Stimulated activated CD8-positive, alpha-beta memory T cell treated with anti-CD3 and anti-CD28 coated beads, Interleukin-4, amount 100 ng/mL, for 1 hour (primary cell): ENCODE measurements at places on chromosomes 12 and 14.

GRCh38 chr12:132364348-132364902 is 35.0 kb upstream of the GALNT9 start:
- DNase-seq = no peak

- DNase-seq = no peak
Observed at GRCh38 chr14:41313196-41313595, 293.5 kb upstream of the LRFN5 start.

DNA sequence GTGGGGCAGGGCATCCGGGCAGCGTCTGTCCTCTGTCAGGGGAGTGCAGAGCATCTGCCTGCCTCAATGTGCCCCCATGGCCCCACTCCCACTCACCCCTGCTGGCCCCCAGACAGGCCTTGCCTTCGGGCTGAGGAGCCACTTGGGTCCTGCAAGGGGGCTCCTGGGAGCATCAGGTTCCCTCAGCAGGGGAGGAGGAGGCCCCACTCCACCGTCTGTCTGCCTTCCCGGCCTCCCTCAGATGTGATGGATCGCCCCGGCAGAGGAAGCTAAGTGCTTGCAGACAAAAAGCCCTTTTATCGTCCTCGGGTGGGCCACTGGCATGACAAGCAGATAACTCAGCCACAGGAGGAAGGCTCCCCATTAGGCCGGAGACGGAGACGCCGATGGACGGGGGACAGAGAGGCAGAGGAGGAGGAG is 35.1 kb downstream of the NCOR2 start:
- DNase-seq = no peak

DNA sequence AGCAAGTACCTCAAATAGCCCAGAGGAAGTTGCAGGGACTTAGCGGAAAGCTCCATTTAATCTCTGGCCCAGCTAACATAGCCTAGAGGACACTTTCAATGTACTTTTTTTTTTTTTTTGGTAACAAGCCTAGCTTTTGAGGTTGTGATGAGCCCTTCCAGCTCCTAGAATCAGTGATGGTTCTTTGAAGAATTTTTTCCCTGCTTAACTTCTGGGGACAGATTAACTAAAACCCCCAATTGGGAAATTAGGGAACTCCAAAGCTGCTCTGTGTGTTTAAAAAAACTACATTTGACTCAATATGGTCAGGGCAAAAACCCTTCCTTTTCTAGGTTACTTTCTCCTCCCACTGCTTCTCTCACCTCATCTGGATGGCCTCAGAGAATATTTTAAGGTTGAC is 23.9 kb upstream of the ITGA5 start:
- no peak for DNase-seq

DNA sequence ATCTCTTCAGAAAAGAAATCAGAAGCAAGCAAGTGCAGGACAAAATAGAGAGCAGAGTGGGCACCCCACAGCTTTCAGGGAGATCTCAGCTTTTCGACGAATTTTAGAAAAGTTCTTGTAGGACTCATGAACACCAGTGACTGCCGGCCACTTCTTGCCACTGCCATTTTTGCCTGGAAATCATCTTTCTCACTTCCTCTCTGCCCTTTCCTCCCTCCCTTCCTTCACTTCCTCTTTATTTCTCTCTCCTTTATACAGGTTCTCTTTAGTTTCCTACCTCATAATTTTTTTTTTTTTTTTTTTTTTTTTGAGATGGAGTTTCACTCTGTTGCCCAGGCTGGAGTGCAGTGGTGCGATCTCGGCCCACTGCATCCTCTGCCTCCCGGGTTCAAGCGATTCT is 185.6 kb downstream of the APAF1 start:
- DNase-seq = no peak

GRCh38 chr14:49931523-49931922 is 38.6 kb downstream of the ARF6 start:
- no peak for DNase-seq

DNA sequence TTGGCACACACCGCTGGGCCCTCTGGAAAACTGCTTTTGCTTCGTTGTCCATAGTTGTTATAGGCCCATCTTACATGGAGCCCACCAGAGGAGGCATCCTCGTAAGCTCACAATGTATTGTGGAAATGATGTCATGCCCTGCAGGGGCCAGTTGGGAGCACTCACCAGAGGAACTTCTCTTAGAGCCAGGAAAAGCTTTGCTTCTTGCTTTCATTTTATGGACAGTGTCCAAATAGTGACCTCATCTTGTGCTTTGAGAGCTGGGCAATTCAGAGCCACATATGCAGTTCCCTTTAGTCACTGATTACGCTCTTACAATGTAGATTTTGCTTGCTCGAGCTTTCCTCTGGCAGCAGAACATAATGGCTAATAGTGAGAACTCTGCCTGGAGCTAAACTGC is 275.6 kb downstream of the AACS start:
- no peak for DNase-seq

GRCh38 chr12:3694673-3695072 is 58.2 kb downstream of the CRACR2A start:
- no peak for DNase-seq

GRCh38 chr12:112524269-112524668 is 105.5 kb downstream of the PTPN11 start:
- no peak for DNase-seq

- DNase-seq = no peak
Observed at GRCh38 chr14:42111355-42111754, 504.7 kb downstream of the LRFN5 start.

- DNase-seq = no peak
Observed at GRCh38 chr12:106315523-106315922, 13.0 kb downstream of the TCP11L2 start.

GRCh38 chr12:6546016-6546415 is 9.8 kb downstream of the IFFO1 start:
- DNase-seq = no peak

- DNase-seq = no peak
Observed at GRCh38 chr12:100955139-100955538, 160.6 kb downstream of the ANO4 start.

- DNase-seq = no peak
Observed at GRCh38 chr12:94254270-94254669, 105.9 kb downstream of the PLXNC1 start.

DNA sequence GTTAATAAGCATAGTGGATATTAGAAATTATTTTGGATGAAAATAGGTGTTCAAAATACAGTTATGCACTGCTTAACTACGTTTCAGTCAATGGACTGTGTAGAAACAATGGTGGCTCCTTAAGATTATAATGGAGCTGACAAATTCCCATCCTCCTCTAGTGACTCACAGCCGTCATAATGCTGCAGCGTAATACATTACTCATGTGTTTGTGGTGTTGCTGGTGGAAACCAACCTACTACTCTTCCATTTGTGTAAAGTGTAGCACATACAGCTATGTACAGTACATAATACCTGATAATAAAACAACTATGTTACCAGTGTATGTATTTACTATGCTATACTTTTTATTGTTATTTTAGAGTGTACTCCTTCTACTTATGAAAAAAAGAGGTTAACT is 111.2 kb upstream of the TMCC3 start:
- DNase-seq = no peak

- no peak for DNase-seq
Observed at GRCh38 chr14:48333221-48333920, 658.0 kb upstream of the MDGA2 start.

- DNase-seq = no peak
Observed at GRCh38 chr12:29728030-29728429, 55.7 kb downstream of the TMTC1 start.

DNA sequence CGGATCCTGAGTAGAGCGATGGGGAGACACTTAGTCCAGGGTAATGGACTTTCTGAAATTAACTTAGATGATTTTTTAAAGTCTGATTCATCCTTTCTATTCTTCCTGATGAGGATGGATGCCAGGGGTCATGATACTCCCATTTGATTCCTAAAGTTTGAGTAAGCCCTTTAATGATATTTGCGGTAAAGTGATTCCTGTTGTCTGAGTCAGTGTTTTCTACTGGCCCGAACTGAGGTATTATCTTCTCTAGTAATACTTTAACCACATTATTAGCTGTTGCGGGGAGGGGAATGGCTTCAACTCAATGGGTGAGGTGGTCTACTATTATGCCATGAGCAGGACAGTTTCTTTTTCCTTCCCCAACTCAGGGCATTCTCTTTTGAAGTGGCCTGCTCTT is 111.6 kb downstream of the RIN3 start:
- DNase-seq = no peak

- DNase-seq = no peak
Observed at GRCh38 chr12:28026701-28027100, 54.2 kb upstream of the PTHLH start.

DNA sequence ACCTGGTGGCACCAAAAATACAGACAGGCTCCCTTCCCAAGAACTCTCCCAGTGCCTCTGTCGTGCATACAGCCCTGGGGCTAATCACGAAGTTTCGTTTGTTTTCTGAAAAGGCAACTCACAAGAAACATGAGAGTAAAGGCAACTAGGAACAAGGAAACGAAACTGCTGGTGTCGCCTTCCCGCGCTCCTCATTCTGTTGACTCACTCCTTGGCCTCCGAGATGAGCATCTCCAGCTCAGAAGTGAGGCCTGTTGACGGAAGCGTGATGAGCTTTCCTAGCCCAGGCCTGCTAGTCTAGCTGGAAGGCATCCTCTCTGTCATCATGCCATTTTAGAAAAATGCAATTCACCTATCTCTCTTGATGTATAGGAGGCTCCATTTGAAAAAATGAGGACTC is 50.5 kb downstream of the TTC9 start:
- no peak for DNase-seq

DNA sequence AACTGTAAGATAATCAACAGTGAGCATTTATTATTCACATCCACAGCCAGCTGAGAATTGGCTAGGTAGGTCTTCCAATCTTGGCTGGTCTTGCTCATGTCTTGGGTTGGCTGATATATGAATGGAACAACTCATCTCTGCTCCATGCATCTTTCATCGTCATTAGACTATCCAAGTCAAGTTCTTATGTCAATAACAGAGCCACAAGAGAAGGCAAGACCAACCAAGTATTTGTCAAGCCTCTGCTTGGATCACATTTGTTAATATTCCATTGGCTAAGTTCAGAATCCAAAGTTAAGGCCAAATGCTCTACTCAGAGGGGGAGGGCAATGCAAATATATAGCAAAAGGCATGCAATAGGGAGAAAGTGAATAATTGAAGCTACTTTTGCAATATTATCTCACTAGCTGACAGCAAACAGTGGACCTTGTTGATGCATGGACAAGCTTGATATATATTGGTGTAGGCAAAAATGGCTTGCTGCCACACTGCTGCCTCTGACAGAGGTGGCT is 53.1 kb downstream of the WASHC3 start:
- DNase-seq = no peak

- no peak for DNase-seq
Observed at GRCh38 chr14:52365071-52365470, 51.0 kb downstream of the PTGER2 start.

DNA sequence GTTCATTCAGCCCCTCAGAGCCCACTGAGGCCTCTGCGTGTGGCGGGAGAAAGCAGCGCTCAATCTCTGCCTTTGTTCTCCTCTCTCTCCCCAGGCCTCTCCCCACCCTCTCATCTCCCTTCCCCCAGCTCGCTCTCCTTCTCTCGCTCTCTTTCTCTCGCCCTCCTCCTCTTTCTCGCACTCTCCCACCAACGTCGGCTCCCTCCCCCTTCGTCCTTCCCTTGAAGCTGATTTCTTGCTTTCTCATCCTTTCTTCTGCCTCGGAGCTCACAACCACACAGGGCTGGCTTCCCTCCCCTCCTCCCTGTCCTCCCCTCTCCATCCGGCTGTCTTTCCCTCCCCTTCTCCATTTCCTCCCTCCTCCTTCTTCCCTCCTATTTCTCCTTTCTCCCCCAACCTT is 96.4 kb downstream of the LRRC74A start:
- no peak for DNase-seq

- peak; percentile 42 for DNase-seq
Observed at GRCh38 chr12:47767216-47767724, 5.8 kb upstream of the SLC48A1 start.

GRCh38 chr14:72863216-72864006 is 30.5 kb downstream of the DPF3 start:
- no peak for DNase-seq

DNA sequence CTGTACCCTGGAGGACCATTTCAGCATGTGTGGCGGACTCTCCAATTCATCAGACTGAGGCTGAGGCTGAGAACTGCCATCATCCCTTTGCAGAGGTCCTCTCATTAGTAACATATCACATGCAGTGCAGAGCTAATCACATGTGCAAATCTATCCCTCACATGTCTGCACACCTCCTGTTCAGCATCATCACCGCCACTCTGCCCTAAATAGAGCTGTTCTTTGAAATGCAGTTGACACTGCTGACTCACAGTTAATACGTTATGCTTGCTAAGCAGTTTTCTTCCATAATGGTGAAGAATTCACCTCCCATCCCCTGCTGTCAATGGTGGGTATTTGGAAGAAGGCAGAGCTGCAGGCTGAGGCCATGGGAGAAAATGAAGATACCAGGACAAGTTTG is 85.0 kb upstream of the ANO2 start:
- no peak for DNase-seq

GRCh38 chr12:55548756-55549155 is 646 bp upstream of the OR6C4 start:
- no peak for DNase-seq

- no peak for DNase-seq
Observed at GRCh38 chr12:98058838-98059237, 456.6 kb upstream of the TMPO start.

DNA sequence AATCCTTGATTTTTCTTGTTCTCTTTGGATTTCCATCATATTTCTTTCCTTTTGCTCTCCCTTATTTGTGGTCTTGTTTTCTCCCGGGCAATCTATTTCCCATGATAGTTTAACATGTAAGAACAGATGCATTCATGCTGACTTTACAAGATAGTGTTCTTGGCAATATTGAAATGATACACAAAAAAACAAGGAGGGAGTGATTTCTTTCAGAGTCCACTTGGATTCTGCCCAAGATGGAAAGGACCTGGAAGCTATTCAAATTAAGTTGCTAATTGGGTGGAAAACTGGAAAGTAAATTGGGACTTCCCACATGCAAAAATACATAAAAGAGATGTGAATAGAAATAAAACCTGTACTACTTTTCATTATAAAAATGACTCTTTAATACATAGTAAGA is 14.4 kb upstream of the YARS2 start:
- DNase-seq = no peak

DNA sequence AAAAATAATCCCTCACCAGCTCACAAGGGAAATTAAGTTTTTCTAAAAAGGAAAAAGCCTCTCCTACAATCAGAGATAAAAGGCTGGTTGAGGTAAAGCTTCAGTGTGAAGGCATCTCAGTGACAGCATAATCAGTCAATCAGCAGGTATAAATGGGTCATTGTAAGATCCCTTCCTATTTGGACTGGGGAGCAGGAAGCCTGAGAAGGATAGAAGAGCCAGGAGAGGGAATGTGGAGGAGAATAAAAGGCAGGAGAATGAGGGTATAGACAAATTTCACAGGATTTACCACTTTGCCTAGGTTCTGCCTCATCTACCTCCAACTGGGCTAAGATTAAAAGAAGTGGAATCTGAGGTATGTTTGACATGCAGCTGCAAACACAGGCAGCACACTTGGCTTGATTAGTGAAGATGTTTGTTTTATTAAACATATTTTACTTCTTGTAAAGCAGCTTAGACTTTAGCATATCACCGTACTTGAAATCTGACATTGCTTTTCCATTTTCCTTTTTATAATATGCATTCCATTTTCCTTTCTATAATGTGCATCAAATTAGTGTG is 479.1 kb upstream of the USP15 start:
- DNase-seq = no peak
